ENCODE measurements at places on chromosomes 4 and X.

DNA sequence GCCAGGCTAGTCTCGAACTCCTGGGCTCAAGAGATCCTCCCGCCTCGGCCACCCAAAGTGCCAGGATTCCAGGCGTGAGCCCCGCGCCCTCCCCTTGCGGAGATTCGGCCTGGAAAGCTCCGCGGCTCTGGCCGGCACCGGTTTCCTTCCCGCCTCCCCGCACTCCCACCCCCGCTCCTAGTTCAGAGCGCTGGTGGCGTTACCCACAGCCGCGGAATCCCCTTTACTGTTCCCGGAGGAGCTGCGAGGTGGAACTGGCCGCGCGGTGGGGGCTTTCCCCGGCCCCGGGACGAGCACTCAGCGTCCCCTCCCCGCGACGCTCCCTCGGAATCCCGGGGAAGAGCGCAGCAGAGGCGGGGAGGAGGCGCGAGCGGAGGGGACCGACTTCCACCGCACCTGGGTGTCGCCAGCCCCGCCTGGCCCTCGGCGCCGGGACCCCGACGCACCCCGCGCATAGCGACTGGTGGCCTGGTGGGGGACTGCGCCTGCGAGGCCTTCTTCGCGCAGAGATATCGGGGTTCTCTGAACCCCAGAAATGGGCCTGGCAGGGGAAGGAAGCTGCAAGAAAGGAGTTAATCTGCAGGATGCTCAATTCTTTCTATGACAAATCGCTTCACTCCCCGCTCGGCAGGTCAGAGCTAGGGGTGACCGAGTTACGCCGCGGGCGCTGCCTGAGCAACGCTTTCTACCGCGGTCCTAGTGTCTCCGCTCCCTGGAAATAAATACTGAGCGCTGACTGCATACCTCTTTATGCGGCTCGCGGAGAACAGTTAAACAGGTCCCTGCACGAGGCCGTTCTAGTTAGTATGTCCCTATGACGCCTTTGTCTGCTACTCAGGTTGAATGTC lies 14.6 kb upstream of the SLC25A4 start:
- H3K4me1 ChIP-seq = no peaks in the 10 kb centered on the region
- DNase-seq = peak; percentile 55
- H3K27me3 ChIP-seq = peaks cover 7% of the 10 kb centered on the region
- peak overlapping the region; percentile 73 for H3K4me3 ChIP-seq
- H3K27ac ChIP-seq = no peak overlapping the region

DNA sequence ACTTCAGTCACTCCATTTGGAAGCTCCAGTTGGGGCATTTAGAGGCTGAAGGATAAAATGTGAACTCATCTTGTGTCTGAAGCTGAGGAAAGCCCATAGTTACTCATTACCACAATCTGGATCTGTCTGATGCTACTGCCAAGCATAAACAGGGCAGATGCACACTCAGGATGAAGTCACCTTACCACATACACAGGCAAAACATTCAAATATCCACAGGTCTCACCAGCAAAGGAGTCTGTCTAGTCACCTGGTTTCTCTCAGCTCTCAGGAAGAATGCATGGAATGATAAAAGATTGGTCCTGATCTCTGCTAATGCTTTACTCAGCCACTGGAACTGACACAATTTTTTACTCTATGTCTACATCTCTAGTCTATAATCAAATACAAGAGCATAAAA lies 13.0 kb upstream of the ODAPH start:
- no peak for DNase-seq
- no peak overlapping the region for H3K4me3 ChIP-seq
- H3K36me3 ChIP-seq = peaks cover 11% of the 10 kb centered on the region
- no peak overlapping the region for H3K27ac ChIP-seq

GRCh38 chrX:28988246-28988645 lies 401.0 kb downstream of the IL1RAPL1 start:
- H3K27ac ChIP-seq = no peak overlapping the region
- H3K4me1 ChIP-seq = no peaks in the 10 kb centered on the region
- H3K27me3 ChIP-seq = no peaks in the 10 kb centered on the region
- no peak overlapping the region for H3K4me3 ChIP-seq

GRCh38 chrX:48636776-48637175 lies 39.5 kb downstream of the WDR13 start:
- no peaks in the 10 kb centered on the region for H3K27me3 ChIP-seq
- DNase-seq = no peak
- H3K27ac ChIP-seq = peak overlapping the region; percentile 58
- peaks cover 21% of the 10 kb centered on the region for H3K4me1 ChIP-seq
- H3K36me3 ChIP-seq = no peaks in the 10 kb centered on the region

- peaks cover 31% of the 10 kb centered on the region for H3K4me1 ChIP-seq
- no peak overlapping the region for H3K27ac ChIP-seq
- no peaks in the 10 kb centered on the region for H3K36me3 ChIP-seq
- DNase-seq = no peak
- H3K4me3 ChIP-seq = no peak overlapping the region
Observed at GRCh38 chr4:156945532-156945931, 26.1 kb downstream of the PDGFC start.

GRCh38 chr4:185464183-185464582 lies 7.3 kb downstream of the CCDC110 start:
- H3K4me3 ChIP-seq = no peak overlapping the region
- no peak overlapping the region for H3K27ac ChIP-seq
- DNase-seq = no peak
- no peaks in the 10 kb centered on the region for H3K36me3 ChIP-seq
- peaks cover 44% of the 10 kb centered on the region for H3K27me3 ChIP-seq
- H3K4me1 ChIP-seq = no peaks in the 10 kb centered on the region

- no peak overlapping the region for H3K27ac ChIP-seq
- H3K27me3 ChIP-seq = no peaks in the 10 kb centered on the region
- no peak for DNase-seq
- peaks cover 44% of the 10 kb centered on the region for H3K4me1 ChIP-seq
Observed at GRCh38 chr4:184860018-184860779, 34.4 kb upstream of the ACSL1 start.
